ENCODE measurements at places on chromosomes 7 and 10.

- H3K27me3 ChIP-seq, result peaks cover 56% of the 10 kb centered on the region
- H3K4me3 ChIP-seq, result no peak overlapping the region
- no peak for DNase-seq
- no peaks in the 10 kb centered on the region for H3K36me3 ChIP-seq
These were observed 1.3 kb upstream of the PRR15 start for GRCh38 chr7:29562307-29562706.

- no peaks in the 10 kb centered on the region for H3K4me1 ChIP-seq
- no peaks in the 10 kb centered on the region for H3K36me3 ChIP-seq
- no peak overlapping the region for H3K4me3 ChIP-seq
- no peak overlapping the region for H3K27ac ChIP-seq
- no peak for DNase-seq
- no peaks in the 10 kb centered on the region for H3K27me3 ChIP-seq
These were observed 678.0 kb upstream of the KCND2 start for GRCh38 chr7:119594956-119595355.

- DNase-seq, result no peak
- peaks cover 5% of the 10 kb centered on the region for H3K4me1 ChIP-seq
- no peak overlapping the region for H3K4me3 ChIP-seq
- no peaks in the 10 kb centered on the region for H3K36me3 ChIP-seq
- no peak overlapping the region for H3K27ac ChIP-seq
These were observed 94.2 kb upstream of the SLC25A13 start for GRCh38 chr7:96416116-96416515.

GRCh38 chr7:137626469-137627067 lies 220.2 kb downstream of the DGKI start:
- DNase-seq, result no peak
- no peaks in the 10 kb centered on the region for H3K27me3 ChIP-seq
- H3K36me3 ChIP-seq, result no peaks in the 10 kb centered on the region
- no peaks in the 10 kb centered on the region for H3K4me1 ChIP-seq

- H3K36me3 ChIP-seq, result no peaks in the 10 kb centered on the region
- no peak for DNase-seq
- no peak overlapping the region for H3K27ac ChIP-seq
- H3K27me3 ChIP-seq, result no peaks in the 10 kb centered on the region
- no peaks in the 10 kb centered on the region for H3K4me1 ChIP-seq
These were observed 107.8 kb downstream of the TBXAS1 start for GRCh38 chr7:139936760-139937310.

DNA sequence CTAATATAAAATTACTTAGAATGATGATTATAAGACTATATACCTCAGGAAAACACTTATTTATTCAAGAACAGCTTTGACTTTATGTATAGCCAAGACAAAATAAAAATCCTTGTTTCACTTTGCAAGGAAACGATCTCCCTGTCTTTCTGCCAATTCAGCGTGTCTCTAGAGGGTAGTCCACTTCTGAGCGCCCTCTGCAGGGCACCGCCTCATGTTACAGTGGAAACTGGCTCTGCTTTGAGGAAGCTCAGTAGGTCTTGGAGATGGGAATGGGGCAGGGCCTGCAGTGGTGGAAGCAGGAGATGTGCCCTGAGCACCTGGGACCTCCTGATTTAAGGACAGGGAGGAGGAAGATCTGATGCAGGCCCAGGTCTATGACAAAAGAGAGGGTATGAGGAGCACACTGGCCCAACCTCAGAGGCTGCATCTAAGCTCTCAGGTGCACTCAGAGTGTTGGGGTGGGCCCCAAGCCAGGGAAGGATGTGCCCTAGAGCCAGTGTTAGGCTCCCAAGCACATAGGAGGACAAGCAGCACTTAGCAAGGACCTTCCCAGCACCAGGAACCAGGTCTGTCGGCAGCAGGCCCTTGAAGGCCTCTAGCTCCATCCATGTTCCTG lies 481.0 kb downstream of the TNS3 start:
- no peak for DNase-seq
- no peak overlapping the region for H3K27ac ChIP-seq
- H3K27me3 ChIP-seq, result no peaks in the 10 kb centered on the region
- H3K4me3 ChIP-seq, result no peak overlapping the region
- no peaks in the 10 kb centered on the region for H3K36me3 ChIP-seq
- H3K4me1 ChIP-seq, result no peaks in the 10 kb centered on the region

GRCh38 chr7:32670110-32671025 lies 175.1 kb downstream of the AVL9 start:
- H3K27me3 ChIP-seq, result no peaks in the 10 kb centered on the region
- no peaks in the 10 kb centered on the region for H3K36me3 ChIP-seq
- peaks cover 4% of the 10 kb centered on the region for H3K4me1 ChIP-seq
- no peak overlapping the region for H3K4me3 ChIP-seq
- no peak for DNase-seq

DNA sequence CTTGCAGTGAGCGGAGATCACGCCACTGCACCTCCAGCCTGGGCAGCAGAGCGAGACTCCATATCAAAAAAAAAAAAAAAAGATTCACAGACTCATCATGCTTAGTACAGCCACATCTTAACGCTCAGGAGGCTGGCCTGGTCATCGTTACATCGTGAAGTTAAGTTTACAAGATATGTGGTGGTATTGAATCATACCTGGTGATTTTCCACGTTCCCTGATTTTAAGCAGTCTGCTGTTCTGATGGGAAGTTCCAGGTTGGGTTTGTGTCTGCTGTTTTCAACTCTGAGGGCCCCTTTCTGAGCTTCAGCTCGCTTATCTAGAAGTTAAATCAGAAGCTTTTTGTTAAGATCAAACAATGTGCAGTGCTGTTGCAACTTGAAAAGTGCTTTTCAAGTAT lies 6.9 kb downstream of the PPP2R2D start:
- peaks cover 65% of the 10 kb centered on the region for H3K4me1 ChIP-seq
- no peaks in the 10 kb centered on the region for H3K27me3 ChIP-seq
- H3K4me3 ChIP-seq, result no peak overlapping the region
- H3K36me3 ChIP-seq, result no peaks in the 10 kb centered on the region

- H3K27ac ChIP-seq, result no peak overlapping the region
- no peak for DNase-seq
- no peaks in the 10 kb centered on the region for H3K36me3 ChIP-seq
- H3K4me1 ChIP-seq, result peaks cover 10% of the 10 kb centered on the region
- H3K4me3 ChIP-seq, result no peak overlapping the region
These were observed 38.0 kb downstream of the R3HCC1L start for GRCh38 chr10:98172495-98172894.

Measured in gastrocnemius medialis (tissue), 4 donors.